ENCODE measurements at places on chromosomes 6 and 20.

DNA sequence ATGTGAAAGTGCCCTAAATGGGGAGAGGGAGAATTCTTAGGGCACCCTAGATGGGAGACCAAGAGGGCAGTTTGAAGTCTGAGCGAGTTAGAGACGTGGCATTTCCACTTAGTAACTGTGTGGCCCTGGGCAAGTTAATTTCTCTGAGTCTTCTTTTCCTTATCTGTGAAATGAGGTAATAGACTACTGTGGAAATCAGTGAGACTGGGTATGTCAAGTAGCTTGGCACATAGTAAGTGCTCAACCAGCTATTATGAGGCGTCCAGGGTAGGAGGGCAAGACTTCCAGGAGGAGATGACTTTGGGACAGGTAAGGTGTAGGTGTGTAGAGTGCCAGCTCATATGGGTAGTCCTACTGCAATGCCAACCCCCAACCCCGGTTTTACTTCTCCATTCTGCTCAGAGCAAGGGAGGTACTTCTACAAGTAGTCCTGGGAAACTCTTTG, 770 bp downstream of the KIF3B start:
- no peak for DNase-seq

- DNase-seq, result no peak
Observed at GRCh38 chr20:10064611-10065010, 29.8 kb downstream of the ANKEF1 start.

DNA sequence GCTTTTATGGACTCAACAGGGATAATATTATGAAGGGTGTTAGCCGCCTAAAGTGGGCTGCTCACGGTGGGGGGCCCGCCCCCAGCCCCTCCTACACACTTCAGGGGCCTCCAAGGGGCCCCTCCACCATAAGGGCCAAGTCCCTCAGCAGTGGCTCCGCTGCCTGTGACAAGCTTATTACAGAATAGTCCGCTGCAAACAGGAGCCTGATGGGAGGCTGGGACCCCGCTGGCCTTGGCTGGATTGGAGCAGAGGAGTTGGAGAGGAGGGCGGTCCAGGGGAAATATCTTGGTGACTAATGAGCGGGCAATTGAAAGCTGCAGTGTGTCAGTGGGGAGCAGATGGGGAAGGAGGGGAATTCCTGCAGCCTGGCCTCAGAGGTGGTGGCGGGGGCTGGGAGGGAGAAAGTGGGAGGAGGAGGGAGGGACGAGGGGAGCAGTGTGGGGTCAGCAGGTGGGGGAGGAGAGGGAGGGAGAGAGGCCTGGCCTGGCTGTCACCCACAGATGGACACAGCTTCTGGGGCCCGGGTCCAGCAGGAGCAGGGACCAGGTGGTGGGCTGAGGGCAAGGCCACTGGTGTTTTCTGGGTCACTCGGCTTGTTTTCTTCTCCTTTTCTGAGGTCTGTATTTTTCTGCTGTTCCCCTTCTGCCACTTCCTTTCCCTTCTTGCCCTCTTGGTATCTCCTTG, 57.6 kb upstream of the FOXP4 start:
- DNase-seq, result no peak

GRCh38 chr6:156756630-156757610, 20.3 kb upstream of the ARID1B start:
- no peak for DNase-seq

DNA sequence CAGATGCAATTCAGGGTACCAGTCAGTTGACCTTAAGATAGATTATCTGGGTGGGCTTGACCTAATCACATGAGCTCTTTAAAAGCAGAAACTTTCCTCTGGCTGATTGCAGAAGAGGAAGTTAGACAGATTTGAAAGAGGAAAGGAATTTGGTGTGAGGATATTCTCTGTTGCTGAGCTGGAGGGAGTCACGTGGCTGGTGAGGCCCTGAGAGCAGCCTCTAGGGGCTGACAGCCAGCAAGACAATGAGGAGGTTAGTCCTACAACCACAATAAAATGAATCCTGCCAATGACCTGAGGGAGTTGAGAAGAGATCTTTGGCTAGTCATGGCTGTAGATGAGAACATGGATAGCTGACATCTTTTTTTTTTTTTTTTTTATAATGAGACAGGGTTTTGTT, 87.0 kb upstream of the B3GAT2 start:
- DNase-seq, result no peak

- no peak for DNase-seq
Observed at GRCh38 chr6:166567107-166567506, 19.4 kb downstream of the RAMACL start.
